A549 (cell line): ENCODE measurements at places on chromosomes 4 and X.

DNA sequence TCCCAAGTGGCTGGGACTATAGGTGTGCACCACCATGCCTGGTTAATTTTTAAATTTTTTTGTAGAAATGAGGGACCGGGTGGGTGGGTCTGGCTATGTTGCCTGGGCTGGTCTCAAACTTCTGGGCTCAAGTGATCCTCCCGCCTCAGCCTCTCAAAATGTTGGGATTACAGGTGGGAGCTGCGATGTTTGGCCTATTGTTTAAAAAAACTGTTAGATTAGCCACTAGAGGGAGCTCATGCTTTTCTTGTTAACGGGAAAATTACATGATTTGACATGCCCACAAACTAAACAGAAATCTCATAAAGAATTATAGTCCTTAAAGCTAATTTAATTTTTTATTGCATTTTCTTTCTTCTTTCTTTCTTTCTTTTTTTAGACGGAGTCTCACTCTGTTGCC is 5.0 kb upstream of the SDAD1 start:
- DNase-seq = no peak

DNA sequence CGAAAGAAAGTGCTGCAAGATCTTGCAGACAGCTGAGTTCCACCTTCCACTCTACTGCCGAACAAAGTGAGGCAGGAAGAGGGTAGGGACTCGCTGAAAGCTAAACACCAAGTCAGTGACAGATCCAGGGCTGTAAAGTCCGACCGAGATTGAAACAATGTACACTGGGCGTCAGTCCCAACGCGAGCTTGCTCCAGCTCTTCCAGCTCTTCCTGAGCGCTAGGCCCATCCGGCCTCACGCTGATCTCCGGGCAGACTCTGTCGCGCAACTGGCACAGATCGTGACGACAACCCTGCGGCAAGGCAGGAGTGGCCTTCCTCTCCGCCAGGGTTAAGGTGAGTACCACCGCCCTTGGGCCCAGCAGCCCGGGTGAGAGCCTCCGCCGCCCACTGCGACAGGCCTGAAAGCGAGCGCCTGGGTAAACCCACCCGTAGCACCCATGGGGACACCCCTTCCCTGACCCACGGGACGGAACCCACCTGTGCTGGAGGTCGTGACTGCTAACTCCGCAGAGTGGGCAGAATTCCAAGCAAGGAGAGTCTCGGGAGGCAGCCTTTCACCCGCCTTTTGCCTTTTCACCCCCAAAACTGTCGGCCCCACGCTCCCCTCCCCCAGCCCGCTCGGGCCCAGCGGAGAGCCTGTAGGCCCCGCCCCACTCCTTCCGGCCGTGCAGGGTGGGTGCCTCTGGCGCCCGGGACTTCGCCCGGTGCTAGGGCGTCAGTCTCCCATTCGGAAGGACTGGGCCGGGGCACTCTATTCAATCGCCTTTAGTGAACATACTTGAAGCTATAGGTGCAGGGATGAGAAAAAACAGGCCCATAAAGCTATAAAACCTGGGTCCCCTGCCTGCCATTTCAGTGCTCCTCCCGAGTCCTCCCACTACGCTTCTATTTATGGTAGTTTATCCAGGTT is at the start of gene TMLHE:
TSS of gene TMLHE (minus strand) at position 641 of the 913 bp plus-strand sequence. CDS start 67,676 bp downstream, outside the sequence.
- DNase-seq = peak; percentile 46

GRCh38 chr4:103567591-103567990 is 152.2 kb downstream of the TACR3 start:
- DNase-seq = no peak

DNA sequence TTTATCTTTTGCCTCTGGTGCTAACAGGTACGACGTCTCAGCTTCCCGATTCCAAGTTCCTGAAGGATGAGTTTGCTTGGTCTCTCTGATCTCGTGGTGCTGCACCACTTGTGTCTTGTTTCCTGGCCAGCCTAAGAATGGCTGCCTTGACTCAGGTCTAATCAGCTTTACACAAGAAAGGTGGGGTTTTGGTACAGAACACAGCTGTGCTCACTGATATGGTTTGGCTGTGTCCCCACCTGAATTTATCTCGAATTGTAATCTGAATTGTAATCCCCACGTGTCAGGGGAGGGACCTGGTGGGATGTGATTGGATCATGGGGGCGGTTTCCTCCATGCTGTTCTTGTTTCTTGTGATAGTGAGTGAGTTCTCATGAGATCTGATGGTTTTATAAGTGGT is 305.3 kb upstream of the NOCT start:
- no peak for DNase-seq

DNA sequence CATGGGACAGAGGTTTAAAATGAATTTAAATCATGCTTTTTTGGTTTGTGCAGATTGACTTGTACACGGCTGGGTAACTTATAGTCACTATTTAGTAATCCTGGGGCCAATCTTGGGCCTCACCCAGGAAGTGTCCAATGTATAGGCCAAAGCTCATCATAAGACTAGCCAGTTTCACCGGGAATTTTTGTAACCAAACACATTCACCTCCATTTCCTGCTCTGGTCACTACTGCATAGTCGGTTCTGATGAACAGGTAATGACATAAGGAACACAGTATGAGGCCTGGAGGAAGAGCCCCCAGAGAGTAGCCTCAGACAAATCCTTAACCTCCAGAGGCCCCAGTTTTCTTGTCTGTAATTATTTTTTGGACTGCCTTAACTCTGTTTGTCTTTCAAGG is 81.9 kb downstream of the HPRT1 start:
- no peak for DNase-seq

- DNase-seq = no peak
These were observed 14.0 kb upstream of the DUSP21 start for GRCh38 chrX:44829832-44830231.

DNA sequence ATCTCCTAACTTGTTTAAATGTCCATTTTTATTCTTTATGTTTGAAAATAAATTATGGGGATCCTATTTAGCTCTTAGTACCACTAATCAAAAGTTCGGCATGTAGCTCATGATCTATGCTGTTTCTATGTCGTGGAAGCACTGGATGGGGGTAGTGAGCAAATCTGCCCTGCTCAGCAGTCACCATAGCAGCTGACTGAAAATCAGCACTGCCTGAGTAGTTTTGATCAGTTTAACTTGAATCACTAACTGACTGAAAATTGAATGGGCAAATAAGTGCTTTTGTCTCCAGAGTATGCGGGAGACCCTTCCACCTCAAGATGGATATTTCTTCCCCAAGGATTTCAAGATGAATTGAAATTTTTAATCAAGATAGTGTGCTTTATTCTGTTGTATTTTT is 27.6 kb downstream of the NUDT6 start:
- peak; percentile 13 for DNase-seq

DNA sequence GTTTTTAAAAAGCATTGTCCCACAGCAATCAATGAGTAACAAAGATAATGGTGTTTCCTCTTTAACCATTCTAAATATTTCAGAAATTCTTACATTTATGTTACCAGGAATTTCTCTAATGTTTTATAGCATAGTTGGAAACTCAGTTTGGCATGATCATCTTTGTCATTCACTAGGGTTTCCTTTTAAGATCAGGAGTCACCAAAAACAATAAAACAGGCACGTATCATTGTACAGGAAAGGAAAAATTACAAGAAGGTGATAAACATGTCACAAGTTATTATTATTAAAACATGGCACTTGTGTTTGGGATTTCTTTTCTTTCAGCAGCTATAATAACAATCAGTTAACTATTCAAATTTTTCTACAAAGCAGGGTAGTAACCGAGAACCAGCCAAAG is 84.0 kb downstream of the SLC10A7 start:
- DNase-seq = no peak

- peak; percentile 1 for DNase-seq
These were observed 34.0 kb upstream of the GYPA start for GRCh38 chr4:144174401-144175067.

- DNase-seq = peak; percentile 31
These were observed 14.8 kb downstream of the ADGRA3 start for GRCh38 chr4:22500831-22501714.

DNA sequence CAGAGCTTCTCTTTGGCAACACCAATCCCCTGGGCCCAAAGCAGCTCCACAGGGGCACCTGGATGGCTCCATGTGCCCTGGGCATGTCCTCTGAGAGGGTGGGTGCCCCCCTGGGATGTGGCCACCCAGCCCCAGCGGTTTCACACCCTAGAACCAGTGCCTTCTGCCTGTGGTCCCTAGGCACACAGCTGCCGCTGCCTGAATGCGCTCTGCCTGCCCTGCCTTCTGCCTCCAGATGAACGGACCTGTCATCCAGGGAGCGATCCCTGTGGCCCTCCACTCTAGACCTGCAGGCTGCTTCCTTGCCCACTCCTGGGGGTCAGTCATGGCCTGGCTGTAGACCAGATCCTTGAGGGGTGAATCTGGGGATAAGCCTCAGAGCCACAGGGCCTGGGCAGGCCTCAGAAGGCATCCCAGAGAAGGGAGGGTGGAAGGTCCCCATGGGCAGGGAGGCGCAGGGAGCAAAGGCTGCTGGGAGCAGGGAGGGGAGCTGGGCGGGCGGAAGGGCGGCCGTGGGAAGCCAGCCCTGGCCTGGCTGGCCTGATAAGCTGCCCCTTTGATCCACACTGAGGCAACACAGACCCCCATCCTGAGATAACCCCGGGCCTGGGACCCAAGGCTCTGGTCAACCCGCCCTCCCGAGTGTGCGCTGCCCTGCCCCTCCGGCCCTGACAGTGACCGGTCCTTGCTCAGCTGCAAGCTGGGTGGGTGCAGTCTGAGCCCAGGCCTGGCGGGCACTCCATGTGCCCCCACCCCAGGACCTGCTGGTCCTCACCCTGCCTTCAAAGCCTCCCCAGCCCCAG is 8.1 kb upstream of the FGFR3 start:
- DNase-seq = no peak

DNA sequence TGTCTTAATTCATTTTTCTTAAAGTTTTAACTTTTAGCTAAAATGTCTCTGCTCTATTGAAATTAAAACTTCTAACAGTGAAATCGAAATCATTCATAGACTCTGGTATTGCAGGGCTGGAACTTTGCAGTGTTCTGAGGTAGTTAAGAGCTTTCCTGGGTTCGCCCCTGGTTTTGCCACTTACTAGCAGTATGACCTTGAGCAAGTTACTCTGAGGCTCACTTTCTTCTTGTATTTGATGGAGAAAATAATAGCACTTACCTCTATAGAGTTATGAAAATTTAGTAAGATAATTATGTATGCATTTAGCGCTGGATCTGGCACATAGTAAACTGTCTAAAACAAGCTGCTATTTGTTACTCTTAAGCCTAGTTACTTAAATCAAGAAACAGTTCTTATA is 1.7 kb downstream of the SLAIN2 start:
- no peak for DNase-seq

DNA sequence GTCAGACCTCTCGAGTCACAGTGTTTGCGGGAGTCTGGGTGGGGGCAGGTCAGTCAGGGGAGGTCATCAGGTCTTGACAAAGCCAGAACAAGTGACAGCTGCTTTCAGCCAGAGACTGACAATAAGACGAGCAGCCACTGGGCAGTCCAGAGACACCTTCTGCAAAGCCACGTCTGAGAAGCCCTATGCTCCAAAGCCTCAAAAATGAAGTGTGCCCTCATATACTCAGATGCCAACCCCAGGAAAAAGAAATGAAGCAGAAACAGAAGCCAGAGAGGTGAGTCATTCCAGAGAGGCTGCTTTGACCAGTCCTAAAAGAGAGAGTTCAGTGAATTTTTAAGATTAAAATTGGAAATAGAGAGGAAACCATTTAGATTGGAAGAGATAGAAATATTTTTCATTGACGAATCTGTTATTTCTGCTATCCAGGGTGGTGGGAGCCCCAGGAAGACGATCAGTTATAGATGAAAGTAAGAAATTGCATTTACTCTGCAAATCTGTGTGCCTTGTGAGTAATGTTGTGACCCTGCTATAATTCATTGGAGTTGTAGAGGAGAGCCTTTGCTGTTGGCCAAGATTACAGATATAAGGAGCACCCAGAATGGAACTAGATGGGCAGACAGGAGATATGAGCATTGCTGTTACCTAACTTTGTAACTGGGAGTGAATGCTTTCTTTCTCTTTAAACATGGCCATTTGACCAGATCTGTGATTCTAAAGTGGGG is 77.9 kb downstream of the LRRC66 start:
- DNase-seq = no peak

DNA sequence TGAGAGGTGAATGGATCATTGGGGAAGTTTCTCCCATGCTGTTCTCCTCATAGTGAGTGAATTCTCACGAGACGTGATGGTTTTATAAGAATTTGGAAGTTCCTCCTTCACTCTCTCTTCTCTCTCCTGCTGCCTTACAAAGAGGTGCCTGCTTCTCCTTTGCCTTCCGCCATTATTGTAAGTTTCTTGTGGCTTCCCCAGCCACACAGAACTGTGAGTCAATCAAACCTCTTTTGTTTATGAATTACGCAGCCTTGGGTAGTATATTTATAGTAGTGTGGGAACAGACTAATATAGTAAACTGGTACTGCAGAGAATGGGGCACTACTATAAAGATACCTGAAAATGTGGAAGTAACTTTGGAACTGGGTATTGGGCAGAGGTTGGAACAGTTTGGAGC is 7.8 kb upstream of the CTAG2 start:
- no peak for DNase-seq

- no peak for DNase-seq
These were observed 16.0 kb downstream of the ZNF185 start for GRCh38 chrX:152913910-152914309.

DNA sequence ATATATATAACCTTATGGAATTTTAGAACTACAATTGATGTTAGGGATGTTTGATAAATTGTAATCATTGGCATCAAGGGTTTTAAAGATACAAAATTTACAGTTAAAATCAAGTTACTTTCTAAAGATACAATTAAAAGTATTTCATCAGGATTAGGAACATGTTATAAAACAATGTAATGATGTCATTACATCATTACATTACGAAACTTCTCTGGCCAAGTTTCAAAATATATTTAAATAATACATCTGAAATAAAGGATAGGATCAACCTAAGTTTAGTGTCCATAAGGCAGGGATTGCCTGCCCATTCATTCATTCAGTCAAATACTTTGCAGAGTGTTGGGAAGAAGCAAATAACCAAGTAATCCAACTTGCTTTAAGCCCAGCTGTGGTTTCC is 75.1 kb downstream of the TENM3 start:
- DNase-seq = no peak

- no peak for DNase-seq
These were observed 734 bp upstream of the SH3TC1 start for GRCh38 chr4:8198206-8198905.

GRCh38 chr4:152815078-152815477 is 35.3 kb downstream of the ARFIP1 start:
- DNase-seq = no peak

DNA sequence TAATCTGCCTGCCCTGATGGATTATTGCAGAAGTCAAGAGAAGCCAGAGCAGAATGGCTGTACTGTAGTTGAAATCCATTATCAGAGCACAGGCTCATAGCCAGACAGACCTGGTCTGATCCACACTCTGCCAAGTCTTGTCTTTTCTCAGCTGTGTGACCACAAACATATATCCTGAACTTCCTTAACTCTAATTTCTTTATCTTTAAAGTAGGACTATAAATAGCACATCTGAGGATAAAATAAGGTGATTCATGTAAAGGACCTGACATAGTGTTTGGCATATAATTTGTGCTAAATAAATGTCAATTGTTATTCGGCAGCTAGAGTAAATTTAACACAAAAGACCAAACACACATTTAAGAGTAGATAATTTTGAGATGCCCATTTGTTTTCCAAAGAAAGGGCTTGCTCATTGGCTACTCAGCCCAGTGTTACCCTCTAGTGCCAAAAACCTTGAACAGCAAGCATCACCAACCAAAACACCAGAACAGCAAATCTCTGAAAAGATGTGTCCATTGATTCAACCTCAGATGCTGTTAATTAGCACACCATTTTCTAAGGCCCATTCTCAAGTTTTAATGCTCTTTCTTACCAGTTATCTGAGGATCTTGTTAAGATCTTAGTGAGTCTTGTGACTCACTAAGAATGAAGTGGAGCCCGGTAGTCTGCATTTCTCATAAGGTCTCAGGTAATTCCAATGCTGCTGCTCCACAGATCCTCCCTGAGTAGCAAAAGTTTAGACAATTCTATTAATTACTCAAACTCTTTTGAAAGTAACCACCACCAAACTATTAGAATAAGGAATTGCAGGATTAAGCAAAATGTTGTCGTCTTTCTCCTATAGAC is 108.8 kb downstream of the HHIP start:
- peak; percentile 12 for DNase-seq
